ENCODE measurements at places on chromosomes 4 and X. TPM values are rescaled to one million over a fixed set of nuclear protein-coding genes. Genes with fewer than 3 reads are reported as not detected.

Gene PDCL2
- total RNA-seq, result not detected

Gene F11
- not detected for total RNA-seq

Gene ADAM29
- total RNA-seq, result not detected

Gene STBD1
- 10.0 TPM for total RNA-seq

Gene LDB2
- total RNA-seq, result 177 TPM

Gene TCEAL3
- 17.7 TPM for total RNA-seq

Gene MAOA
- total RNA-seq, result 15.0 TPM

Gene ADAMTS3
- 5.1 TPM for total RNA-seq

Gene RTL3
- 0.29 TPM for total RNA-seq

Gene GPC3
- total RNA-seq, result 1.6 TPM

Gene FAM9C
- total RNA-seq, result not detected

Gene RFC1
- 35.7 TPM for total RNA-seq

Gene SLC16A2
- 25.1 TPM for total RNA-seq

Gene GNRHR
- not detected for total RNA-seq

Gene STAP1
- not detected for total RNA-seq

Gene ESX1
- total RNA-seq, result not detected

Gene NPY5R
- total RNA-seq, result not detected

Gene LEF1
- total RNA-seq, result not detected

Gene NMU
- total RNA-seq, result not detected

Gene HSFX3
- total RNA-seq, result not detected

Gene MAGEA2B
- total RNA-seq, result not detected

Gene PLAC8
- total RNA-seq, result not detected

Gene AWAT2
- total RNA-seq, result not detected

Gene STATH
- total RNA-seq, result not detected

Gene EMCN
- 0.29 TPM for total RNA-seq

Gene ADGRL3
- total RNA-seq, result not detected

Gene CHM
- total RNA-seq, result 22.7 TPM

Gene ARAP2
- 1.2 TPM for total RNA-seq

Gene SHROOM4
- 0.44 TPM for total RNA-seq

Gene SYP
- 0.87 TPM for total RNA-seq

Gene P2RY8
- total RNA-seq, result not detected

Gene CD99L2
- total RNA-seq, result 51.6 TPM

Gene TACC3
- 4.6 TPM for total RNA-seq

Gene ACE2
- not detected for total RNA-seq

Gene F9
- total RNA-seq, result not detected

Gene FRG2
- total RNA-seq, result not detected

Gene ARX
- total RNA-seq, result not detected

Gene ITM2A
- 1.3 TPM for total RNA-seq

Gene PRDM5
- 21.8 TPM for total RNA-seq
